Dorsolateral prefrontal cortex (tissue), 122 donors: ENCODE measurements at places on chromosomes 12 and 14.
A peak's percentile ranks its signal among the peaks of the same experiment; 100 is the strongest.

GRCh38 chr12:13121568-13121967 is 18.1 kb upstream of the GSG1 start:
- DNase-seq, result no peak

- DNase-seq, result no peak
Measured at GRCh38 chr12:125003021-125003420, 9.6 kb downstream of the BRI3BP start.

DNA sequence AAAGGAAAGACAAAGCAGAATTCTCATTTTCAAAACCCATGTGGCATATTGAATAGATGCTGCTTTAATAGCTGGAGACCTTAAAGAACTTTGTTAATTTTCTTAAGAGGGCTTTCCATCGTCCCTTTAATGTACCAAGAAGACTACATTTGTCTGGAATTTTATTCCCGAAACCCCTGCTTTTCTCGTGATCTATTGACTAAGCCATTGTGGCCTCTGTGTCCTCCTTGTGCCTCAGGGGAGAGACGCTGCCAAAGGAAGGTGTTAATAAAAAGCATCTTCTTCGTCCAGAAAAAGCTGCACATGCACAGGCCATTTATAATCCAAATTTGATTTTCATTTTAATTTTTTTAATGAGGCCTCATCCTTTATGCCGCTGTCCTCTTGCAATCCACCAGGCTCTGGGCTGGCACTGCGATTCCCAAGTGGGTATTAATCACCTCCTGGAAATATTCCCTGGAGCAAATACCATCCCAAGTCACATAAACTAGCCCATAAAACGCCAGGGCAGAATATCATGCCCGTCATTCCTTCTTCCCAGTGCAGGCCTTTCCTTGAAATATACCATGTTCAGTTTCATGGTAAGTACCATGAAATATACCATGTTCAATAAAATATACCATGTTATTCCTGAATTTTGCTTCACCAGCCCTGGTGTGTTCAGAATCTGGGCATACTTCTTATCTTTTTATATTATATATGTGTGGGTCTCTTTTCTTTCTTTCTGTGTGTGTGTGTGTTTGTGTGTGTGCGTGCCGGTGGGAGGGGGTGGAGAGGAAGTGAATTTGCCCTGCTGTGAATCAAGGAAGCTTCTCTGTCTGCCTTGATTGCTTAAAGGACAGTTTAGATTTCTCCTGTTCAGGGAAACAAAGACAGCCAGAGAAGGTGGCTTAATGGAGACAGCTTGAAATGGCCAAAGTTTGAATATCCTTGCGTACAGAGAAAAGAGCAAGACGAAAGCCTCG is 147.6 kb downstream of the PHETA1 start:
- no peak for DNase-seq

- DNase-seq, result no peak
Measured at GRCh38 chr12:73867147-73867546, 670.5 kb upstream of the ATXN7L3B start.

GRCh38 chr12:49990273-49990672 is 17.5 kb downstream of the AQP6 start:
- DNase-seq, result no peak

DNA sequence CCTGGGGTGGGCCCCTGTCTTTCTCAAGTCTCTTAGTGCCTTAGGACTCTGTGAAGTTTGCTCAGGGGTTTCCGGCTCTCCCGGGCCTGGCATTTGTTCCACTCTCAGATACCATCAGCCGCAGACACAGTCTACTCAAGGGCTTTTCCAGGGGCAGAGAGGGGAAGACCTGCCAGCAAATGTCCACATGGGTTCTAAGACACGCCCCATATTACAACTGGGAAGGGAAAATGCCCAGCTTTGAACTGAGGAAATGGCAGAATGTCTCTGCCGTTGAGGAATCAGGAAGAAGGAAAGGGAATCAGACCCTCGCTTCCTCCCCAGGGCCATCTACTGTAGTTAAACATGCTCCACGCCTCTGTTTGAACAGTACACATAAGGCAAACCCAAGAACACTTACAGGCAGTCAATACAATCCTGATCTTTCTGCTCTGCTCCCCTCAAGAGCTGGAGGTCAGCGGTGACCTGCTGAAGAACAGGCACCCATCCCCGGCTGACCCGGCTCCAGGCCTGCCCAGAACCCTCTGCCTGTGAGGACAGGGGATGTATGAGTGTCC is 7.9 kb downstream of the CCDC85C start:
- DNase-seq, result no peak

- no peak for DNase-seq
Measured at GRCh38 chr12:67222302-67222701, 46.9 kb upstream of the CAND1 start.

DNA sequence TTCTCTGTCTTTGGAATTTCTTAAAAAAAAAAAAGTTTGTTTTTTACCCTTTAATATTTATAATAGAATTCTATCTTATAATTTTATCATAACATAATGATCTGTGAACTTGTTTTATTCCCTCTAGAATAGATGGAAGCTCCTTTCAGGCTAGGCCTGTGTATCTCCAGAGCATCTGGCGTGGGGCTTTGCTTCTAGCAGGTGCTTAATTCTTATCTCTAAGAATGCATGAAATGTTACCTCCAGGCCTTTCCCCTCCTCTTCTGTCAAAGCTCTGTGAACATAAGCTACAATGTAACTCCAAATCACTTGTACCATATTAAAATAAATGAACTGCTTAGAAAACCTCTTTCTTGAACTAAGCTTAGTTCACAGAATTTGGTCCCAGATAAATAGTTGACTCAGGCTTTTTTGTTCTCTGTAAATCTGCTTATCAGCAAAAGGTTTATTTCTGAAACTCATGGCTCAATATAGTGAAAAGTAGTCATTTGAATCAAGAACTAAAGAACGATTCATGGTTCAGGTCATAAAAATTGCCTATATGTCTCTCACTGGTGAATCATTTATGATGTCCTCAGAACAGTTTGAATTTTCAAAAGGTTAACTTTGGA is 407.1 kb downstream of the TRHDE start:
- DNase-seq, result no peak

GRCh38 chr14:73422515-73422914 is 35.8 kb downstream of the NUMB start:
- DNase-seq, result no peak

DNA sequence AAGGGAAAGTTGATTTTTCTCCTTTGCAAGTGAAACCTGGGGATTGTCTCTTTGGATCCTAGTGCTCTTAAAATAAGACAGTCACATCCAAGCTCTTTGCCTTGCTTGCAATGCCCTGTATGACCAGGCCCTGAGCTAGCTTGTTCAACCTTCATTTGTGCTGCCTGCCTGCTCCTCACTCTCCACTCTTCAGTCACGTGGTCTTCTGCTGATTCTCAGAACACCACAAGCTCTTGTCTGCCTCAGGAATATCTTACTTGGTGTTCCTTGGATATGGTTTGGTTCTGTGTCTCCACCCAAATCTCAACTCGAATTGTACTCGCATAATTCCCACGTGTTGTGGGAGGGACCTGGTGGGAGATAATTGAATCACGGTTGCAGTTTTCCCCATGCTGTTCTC is 318.7 kb downstream of the RMST start:
- DNase-seq, result no peak

DNA sequence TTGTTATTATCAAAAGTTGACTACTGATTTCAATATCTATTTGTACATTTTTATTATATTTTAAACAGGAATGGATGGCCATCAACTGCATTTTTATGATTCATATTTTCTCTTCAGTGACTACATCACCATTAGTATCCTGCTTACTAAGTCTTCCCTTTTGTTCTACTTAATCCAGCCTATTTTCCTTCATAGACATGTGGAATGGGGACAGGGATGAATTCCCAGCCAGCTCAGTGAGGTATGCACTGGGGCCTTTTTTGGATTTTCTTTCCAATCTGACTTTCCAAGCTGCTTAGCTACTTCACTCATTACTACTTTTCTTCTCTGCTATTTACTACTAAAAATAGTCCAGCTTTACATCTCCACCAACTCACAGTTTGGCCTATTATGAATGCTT is 38.4 kb downstream of the AKAP6 start:
- DNase-seq, result no peak

- no peak for DNase-seq
Measured at GRCh38 chr14:65291531-65291930, 121.0 kb upstream of the FUT8 start.

GRCh38 chr12:109331301-109331952 is 16.3 kb upstream of the MYO1H start:
- no peak for DNase-seq

GRCh38 chr12:47837190-47838171 is 17.8 kb upstream of the HDAC7 start:
- no peak for DNase-seq

DNA sequence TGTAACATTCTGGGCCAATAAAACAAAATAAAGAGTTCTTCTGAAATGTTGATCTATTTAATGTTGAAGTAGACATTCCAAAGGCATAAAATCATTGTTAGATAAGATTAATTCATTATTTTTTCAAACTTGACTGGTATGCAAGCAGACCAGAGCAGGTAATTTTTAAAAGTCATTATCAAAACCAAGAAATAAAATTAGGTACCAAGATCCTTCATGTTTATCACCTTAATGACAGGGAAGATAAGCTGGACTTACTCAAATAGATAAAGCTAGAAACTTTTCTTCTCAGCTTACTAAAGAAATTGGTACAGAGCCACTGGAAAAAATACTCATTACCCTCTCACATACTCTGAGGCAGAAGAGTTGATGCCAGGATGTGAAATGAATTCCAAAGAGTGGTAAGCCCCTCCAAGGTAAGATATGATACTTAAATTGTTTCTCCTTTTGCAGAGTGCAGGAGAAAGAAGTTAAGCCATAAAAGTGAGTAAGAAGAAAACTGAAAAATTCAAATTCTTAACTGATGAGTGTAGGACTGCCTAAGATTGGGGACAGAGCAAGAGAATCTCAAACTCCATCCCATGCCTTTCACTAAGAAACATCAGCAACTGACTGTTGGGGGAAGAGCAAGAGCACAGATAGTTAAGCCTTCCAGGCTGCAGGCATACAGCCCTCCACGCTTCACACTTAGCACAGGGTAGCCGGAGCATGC is 111.9 kb downstream of the SLC41A2 start:
- no peak for DNase-seq

DNA sequence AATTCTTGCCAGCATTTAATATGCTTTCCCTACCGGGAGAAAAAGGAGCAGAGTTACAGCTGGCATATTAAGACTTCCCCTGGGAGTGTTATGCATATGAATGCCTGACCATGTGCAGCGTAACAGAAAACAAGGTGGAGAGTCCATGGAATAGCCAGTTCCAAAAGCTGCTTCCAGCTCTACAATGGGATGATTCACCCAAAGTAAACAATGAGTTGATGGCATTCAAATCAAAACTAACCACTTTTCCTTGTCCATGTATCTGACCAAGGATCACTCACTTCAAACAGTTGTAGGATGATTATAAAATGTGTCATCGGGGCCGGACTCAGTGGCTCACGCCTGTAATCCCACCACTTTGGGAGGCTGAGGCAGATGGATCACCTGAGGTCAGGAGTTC is 48.1 kb upstream of the BICDL1 start:
- no peak for DNase-seq

DNA sequence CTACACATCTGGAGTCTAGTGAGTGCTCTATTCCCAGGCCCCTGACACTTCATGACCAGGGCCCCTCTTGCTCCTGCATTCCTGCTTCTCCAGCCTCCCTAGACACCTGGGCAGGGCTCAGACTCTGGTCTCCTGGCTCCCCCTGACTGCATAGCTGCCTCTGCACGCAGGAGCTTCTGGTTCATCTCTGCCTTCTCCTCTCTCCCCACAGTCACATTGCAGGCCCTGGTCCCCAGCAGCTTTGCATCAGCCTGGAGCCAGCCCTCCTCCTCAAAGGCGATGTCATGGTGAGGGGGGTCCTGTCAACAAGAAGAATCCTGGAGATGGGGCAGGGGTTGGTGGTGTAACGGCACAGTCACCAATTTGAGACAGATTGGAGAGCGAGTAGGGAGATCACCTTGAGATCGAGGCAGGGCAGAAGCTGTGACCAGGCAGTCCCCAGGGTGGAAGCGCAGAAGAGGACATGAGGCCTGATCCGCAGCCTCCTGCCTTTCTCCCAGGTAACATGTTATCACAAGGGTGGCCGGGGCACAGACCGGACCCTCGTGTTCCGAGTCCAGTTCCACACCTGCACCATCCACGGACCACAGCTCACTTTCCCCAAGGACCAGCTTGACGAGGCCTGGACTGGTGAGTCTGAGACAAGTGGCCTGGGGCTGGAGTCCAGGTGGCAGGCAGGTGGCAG is 8.1 kb downstream of the TNS2 start:
- peak; percentile 28 for DNase-seq

DNA sequence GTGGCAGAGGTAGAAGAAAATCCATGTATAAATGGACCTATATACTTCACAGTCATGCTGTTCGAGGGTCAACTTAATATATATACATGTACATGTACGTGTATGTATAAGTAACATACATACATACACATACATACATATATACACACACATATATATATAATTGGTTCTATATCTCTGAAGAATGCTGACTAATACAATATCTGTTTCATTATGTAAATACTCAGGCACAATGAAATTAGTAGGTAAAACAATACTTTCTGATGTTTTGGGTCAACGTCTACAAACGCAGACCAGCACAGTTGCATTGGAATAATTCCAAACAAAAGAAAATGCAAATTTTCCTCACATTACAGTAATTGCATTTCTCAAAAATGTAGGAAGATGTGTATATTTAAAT is 202.7 kb upstream of the DAAM1 start:
- no peak for DNase-seq

GRCh38 chr12:56996793-56997545 is 9.4 kb downstream of the ZBTB39 start:
- no peak for DNase-seq

DNA sequence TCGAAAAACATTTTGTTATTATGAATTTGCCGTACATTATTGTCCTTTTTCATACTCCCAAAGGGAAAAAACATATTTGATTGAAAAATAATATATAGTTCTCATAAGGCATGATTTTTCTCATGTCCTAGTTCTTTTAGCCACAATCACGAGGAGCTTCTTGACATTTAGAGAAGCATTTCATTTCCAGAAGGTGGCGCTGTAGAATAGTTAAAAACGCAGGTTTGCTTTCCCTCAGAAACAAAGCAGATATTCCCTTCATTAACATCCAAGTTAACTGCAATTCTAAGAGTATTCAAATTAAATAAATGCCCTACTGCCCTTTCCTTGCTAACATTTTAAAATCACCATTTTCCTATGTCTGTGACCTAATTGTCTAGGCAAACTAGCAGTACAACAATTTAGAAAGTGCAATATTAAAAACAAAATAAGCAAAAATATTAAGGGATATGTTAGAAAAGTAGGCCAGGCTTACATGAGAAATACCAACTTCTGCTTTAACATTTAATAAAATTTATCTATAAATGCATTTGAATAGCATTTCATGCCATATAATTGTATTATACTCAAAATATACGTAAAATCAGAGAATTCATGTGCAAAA is 10.9 kb upstream of the PIK3C2G start:
- DNase-seq, result no peak
